ENCODE measurements at places on chromosomes 4 and X.
A peak's percentile ranks its signal among the peaks of the same experiment; 100 is the strongest.

- no peak for DNase-seq
These were observed 15.0 kb upstream of the REST start for GRCh38 chr4:56892691-56893090.

- no peak for DNase-seq
These were observed 30.2 kb upstream of the CCNG2 start for GRCh38 chr4:77126809-77127208.

DNA sequence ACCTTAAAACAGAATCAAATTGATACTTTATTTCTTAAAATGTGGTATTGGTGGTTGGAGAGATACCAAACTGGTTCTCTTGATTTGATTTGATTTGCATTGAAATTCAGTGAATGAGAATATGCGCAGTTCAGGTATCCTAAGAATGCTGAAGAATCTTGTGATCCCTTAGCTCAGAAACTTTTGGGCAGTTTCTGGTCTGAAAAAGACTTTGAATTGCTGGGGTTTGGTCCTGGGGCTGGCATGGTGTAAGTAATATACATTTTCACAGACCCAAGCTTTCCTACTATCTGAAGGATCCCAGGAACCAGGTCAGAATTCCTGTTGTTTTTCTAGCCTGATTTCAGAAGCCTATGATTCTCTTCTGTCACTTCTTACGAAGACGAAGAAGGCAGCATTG lies 6.6 kb downstream of the RAB33B start:
- DNase-seq: no peak

DNA sequence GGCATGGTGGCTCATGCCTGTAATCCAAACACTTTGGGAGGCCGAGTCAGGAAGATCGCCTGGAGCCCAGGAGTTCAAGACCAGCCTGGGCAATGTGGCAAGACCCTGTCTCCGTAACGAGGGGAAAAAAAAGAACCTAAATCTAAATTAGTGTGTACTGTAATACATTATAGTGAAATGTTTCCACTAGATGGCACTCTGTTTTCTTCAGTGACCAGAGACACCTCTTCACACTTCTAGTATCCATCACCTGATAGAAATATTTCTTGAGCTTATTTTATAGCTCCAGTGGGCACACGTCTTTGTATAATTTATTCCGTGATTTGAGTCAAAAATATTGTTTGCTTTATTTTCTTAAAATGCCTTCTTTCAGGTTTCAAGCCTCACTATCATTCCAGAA lies 600.9 kb upstream of the DIPK2B start:
- no peak for DNase-seq

DNA sequence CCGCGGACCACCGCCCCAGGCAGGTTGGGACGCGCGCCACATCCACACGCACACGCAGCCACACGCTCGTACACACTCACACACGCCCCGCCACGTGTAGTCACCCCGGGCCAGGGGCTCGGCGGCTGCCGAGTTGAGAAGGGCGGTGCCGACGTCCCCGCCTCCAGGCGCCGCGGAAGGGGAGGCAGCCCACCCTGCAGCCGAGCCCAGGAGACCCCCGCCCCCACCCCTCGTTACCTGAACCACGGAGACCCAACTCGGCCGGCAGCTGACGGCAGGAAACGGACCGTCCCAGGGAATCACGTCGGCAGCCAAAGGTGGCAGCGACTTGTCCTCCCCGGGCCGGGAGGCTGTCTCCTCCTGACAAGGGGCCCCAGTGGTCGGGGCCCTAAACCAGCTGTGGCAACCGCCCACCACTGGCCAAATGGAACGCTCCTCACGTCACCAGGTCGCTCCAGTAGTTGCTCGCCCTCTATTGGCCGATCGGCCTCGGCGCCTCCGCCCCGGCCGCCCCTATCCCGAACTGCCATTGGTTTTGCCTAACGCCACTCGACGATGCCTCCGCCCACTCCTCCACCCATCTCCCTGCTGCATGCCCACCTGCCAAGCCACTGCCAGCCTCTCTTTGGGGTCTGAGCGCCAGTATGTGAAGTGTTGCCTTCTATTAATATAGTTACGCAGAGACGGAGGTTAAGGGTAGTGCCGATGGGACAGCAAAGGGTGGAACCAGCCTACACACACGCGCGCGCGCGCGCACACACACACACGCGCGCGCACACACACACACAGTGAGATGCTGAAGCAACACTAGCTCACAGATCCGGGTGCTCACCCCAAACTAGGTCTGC lies at the start of gene ZDHHC9:
Gene ZDHHC9 (minus strand): TSS at position 428 of the 848 bp plus-strand sequence. CDS start 1,941 bp downstream, outside the sequence.
- peak; percentile 80 for DNase-seq

DNA sequence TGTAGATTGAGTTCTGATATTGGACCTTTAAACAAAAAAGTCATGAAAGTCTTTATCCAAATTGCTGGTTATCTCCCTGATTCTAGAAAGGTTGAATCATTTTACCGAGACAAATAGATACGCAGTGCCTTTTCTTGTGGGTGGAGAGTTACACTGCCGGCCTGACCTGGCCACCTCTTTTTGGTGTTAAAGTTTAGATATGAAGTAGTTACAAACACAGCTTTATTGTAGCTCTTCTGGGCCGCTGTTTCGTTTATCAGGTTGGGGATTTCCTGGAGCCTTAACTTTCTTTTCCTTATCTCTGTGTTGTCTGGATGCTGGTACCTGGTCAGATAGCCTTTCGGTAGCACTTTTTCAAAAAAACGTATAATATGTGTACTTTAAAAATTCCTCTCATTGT lies 31.0 kb downstream of the FNIP2 start:
- DNase-seq: no peak

GRCh38 chrX:41153448-41153847 lies 68.2 kb downstream of the USP9X start:
- no peak for DNase-seq

GRCh38 chr4:86963697-86964096 lies 28.9 kb downstream of the AFF1 start:
- no peak for DNase-seq

DNA sequence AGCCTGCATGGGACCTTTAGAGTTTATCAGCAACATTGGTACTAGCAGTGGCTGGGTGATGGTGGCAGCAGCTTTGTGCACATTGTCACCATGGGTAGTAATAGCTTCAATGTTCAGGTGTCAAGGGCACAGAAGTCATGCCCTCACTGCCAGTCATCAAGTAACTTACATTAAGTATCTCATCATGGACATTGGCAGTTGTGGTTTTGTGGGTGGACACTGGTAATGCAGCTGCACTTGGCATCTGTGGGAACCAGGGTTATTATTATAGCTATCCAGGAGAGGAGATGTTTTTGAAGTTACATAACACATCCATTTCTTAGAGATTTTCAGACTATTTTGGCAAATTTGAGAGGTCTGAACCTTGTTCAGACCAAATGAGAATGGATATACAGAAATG lies 243.2 kb upstream of the NOCT start:
- DNase-seq: no peak

DNA sequence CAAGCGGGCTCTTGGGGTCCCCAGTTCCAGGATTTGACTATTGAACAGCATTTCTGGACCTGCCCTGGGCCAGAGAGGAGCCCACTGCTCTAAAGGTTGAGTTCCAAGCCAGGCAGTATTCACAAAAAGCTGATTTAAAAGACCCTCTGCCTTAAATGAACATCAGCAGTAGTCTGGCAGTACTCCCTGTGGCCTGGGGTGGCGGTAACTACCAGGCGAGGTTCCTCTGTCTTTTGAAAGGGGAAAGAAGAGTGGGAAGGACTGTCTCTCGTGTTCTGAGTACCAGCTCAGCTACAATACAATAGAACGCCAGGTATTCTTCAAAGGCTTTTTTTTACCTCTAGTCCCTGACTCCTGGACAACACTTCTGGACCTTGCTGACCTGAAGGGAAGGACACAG lies 456.4 kb upstream of the TEX13C start:
- DNase-seq: no peak

- DNase-seq: no peak
These were observed 434.8 kb downstream of the MAPK10 start for GRCh38 chr4:85925071-85925470.

DNA sequence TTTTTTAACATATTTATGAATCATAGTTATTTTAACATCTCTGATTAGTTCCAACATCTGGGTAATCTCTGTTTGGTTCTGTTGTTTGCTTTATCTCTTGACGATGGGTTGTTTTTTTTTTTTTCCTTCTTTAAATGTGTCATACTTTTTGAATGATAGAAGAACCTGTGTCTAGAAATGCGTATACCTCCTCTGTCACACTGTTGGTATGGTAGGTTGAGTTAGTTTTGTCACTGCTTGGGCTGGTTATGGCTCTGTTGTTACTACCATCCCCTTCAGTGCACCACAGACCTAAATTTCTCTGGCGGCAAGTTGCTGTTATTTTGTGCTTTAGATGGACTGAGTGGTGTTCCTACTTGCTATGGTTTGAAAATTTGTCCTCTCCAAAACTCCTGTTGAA lies 16.8 kb downstream of the STIM2 start:
- DNase-seq: no peak

DNA sequence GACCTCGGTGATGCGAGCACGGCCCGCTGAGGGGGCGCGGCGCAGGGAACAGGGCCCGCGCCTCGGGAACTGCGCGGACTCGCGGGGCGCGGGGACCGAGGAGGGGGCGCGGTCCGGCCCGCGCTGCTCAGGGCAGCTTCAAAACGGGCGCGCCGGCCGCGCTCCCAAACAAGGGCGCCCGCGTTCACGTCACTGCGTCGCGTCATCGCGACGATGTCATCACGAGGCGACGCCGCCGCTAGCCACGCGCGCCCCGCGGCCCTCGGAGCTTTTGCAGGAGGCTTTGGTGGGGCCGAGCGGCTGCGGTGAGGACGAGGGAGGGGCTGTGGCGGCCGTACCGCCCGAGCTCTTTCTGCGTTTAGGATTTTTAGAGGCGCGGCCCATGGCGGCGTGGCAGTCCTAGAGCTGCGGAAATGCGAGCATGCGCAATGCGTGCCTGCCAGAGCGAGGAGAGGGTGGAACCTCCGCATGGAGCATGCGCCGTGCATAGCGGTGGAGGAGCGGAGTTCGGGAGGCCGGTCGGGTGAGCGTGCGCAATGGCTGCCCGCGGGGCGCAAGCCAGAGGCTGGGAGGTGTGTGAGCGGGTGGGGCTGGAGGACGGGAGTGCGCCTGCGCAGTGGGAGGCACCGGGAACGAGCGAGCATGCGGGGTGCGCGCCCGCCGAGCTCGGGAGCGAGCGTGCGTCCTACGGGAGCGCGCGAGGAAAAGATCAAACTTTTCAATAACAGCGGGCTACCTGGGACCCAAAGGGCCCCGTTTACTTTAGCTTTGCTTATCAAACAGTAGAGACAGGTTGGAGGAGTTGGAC lies at the start of gene PPP2R3B:
Gene PPP2R3B (minus strand): TSS at position 140 of the 808 bp plus-strand sequence. CDS start 216 bp downstream, outside the sequence.
- DNase-seq: no peak

DNA sequence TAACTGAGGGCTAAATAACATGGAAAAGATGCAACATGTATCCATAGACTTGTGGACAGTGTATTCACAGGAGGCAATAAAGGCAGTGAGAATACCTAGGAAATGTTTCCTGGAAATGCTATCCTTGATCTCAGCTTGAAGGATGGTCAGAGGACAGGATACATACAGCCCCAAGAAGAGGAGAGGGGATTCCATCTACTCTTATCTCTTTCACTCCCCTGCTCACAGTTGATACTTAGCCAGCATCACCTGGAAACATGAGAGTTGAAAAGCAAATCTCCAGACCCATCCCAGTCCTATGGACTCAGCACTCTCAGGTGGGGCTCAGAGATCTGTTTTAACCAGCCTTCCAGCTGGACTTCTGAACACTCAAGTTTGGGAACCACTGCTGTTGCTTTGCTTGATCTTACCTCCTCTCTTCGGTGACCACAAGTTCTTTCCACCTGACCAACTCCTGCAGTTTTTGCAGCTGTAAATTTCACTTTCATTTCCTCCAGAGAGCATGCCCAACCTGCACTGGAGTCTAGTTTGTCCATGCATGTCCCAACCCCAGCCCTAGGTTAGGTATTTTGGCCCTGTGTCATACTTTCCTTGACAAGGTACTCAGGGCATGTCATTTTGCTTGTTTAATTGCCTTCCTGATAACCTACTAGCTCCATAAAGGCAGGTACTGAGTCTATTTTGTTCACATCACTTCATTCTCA lies 10.4 kb downstream of the RELL1 start:
- no peak for DNase-seq

DNA sequence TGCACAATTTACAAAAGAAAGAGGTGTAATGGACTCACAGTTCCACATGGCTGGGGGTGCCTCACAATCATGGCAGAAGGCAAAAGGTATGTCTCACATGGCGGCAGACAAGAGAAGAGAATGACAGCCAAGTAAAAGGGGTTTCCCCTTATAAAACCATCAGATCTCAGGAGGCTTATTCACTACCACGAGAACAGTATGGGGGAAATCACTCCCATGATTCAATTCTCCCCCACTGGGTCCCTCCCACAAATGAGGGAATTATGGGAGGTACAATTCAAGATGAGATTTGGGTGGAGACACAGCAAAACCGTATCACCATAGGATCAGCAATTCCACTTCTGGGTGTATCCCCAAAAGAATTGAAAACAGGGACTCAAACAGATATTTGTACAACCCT lies 97.5 kb upstream of the STX18 start:
- no peak for DNase-seq

GRCh38 chrX:1743105-1743504 lies 128.2 kb downstream of the ASMT start:
- DNase-seq: no peak

DNA sequence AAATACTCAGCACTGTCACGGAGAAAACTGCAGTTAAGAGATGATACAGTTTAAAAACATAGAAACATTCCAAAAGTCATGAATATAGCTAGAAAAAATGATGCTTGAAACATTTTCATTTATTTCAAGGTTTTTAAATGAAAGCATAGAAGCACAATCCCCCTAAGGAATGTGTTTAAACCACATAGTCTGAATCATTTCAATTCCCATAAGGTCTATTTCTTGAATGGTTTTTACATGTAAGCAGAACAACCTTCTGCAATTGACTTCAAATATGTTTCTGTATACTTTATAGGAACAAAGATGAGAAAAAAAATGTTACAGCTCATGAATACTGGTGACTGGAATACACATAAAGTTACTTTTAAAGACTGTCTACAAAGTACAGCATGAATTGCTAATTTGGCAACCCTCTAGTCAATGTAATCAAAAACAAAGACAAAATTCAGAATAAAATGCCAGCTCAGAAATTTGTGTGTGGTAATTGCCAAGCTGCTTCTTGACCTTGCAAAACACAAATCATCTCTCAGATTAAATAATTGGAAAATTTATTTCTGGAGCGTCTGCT lies 886.4 kb upstream of the ADGRL3 start:
- DNase-seq: no peak

Data from stimulated activated naive CD4-positive, alpha-beta T cell treated with Interleukin-2 at 50 U/mL for 16 hours (primary cell).